ENCODE measurements at places on chromosomes 2 and 18.
A peak's percentile ranks its signal among the peaks of the same experiment; 100 is the strongest.

- no peak for DNase-seq
Observed at GRCh38 chr2:150211164-150211631, 276.3 kb downstream of the RND3 start.

DNA sequence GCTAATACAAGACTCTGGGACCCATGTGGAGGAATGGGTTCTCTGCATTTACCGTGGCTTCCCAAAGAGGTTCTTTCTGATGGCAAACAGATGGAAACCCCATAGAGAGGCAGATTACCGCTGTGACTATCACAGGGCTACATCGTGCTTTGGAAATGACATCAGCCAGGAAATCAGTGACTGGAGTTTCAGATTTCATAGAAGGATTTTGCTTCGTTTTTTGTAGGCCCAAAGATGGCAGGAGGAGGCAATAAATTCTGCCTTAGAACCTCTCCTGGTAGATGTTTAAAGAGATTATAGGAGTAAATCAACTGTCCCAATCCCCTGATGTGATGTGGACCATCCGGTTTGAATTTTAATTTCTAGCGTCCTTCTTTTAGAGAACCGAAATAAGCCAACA is 214.1 kb downstream of the AGPS start:
- no peak for DNase-seq

GRCh38 chr18:50374753-50375391 is at the start of gene SKA1:
Gene SKA1 (plus strand): TSS chr18:50375046. CDS start chr18:50375831, 785 bp downstream.
- peak; percentile 91 for DNase-seq

- DNase-seq = no peak
Observed at GRCh38 chr18:57813245-57813644, 10.1 kb upstream of the ATP8B1 start.
